ENCODE measurements at places on chromosomes 2 and 18. TPM values are rescaled to one million over a fixed set of nuclear protein-coding genes. Genes with fewer than 3 reads are reported as not detected.

The CFAP221 gene
- total RNA-seq: 3.9 TPM

DNA sequence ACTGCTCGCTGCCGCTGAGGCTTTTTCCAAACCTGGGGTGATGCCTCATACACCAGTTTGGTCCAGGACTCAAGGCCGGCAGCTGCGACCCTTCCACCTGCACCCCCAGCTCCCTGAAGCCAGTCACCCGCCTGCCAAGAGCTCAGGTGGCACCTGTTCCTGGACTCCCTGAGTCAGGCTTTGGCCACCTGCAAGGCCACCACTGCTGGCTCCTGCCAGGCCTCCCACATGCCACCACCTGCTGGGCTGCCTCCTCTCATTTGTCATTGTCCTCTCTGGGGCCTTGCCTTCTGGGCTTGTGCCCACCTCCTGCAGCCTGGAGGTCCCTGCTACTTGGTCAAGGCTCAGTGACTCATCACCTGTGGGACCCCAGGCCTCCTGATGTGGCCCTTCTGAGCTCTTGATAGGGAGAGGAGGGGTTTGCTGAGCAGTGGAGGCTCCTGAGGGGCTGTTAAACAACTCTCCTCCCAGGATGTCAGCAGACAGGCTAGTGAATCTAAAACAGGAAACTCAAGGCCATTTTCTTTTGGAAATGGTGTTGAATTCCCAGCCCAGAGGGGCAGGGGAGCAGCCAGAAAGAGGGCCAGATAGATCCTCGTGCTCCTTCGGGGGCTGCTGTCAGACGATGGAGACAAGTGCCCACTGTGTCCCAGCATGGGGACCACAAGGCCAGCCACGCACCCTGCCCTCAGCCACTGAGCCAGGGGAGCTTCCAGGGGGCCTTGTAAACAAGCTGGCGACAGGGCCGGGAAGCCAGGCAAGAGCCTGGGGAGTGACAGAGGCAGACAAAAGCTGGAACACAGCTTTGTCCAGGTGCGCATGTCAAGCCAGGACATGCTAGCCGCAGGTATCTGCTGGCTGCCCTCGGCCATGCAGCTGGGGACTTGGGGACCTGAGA, 416.8 kb downstream of the LRATD1 start:
- no peaks in the 10 kb centered on the region for H3K27me3 ChIP-seq
- H3K4me3 ChIP-seq: no peak overlapping the region
- H3K27ac ChIP-seq: no peak overlapping the region
- no peak for DNase-seq
- no peaks in the 10 kb centered on the region for H3K36me3 ChIP-seq

DNA sequence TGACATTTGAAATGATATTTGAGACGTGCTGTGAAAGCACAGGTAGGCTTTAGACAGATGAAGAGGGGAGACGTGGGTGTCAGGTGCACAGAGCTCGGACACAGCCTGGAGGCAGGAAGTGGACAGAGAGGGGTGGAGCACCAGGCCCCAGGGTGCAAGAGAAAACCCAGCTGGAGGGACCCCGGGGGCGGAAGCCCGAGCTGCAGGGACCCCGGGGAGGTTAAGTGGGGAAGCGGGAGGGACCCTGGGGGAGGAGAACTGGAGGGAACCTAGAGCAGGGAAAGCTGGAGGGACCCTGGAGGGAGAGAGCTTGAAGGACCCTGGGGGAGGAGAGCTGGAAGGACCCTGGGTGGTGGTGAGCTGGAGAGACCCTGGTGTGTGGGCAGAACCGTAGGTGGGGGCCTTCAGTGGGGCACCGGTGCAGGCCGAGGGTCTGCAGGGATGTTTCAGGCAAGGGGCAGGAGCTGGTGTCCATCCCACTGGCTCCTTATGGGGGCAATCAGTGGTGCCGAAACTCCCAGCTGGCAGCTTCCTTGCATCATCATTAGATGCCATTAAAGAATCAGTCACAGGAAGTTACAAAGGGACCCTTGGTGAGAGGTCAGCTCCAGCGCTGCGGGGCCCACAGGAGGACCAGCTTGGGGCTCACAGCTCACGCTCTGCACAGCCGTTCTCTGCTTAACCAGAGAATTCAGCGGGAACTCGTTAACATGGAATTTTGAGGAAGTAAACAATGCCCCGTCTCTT, 246.6 kb downstream of the EIPR1 start:
- H3K4me3 ChIP-seq: no peak overlapping the region
- H3K36me3 ChIP-seq: no peaks in the 10 kb centered on the region
- no peak for DNase-seq
- no peaks in the 10 kb centered on the region for H3K27me3 ChIP-seq
- H3K4me1 ChIP-seq: no peaks in the 10 kb centered on the region

GRCh38 chr18:6382963-6383362, 31.7 kb downstream of the L3MBTL4 start:
- no peaks in the 10 kb centered on the region for H3K27me3 ChIP-seq
- H3K36me3 ChIP-seq: no peaks in the 10 kb centered on the region
- H3K27ac ChIP-seq: no peak overlapping the region
- H3K4me3 ChIP-seq: no peak overlapping the region

- H3K27ac ChIP-seq: peak overlapping the region; percentile 53
- no peaks in the 10 kb centered on the region for H3K36me3 ChIP-seq
- no peaks in the 10 kb centered on the region for H3K27me3 ChIP-seq
- H3K4me1 ChIP-seq: peaks cover 31% of the 10 kb centered on the region
- no peak for DNase-seq
Measured at GRCh38 chr2:112032224-112032586, 22.9 kb upstream of the TMEM87B start.

DNA sequence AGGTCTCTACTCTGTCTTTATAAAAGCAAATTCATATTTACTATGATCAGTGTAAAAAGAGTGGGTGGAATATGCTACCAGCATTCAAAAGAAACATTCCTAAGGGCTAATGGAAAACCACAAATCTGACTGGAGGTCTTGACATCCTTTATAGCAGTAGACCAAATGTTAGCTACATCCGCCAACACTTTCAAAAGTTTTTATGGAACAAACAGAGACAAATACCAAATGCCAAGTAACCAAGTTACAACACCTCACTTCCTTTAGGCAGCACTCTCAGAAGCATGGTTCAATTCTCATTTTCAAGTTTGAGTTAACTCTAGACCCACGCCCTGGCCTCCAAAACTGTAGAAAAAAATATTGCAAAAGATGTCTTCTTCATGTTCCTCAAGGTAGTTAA, 78.3 kb upstream of the SETBP1 start:
- DNase-seq: no peak
- H3K4me3 ChIP-seq: no peak overlapping the region
- H3K4me1 ChIP-seq: peaks cover 17% of the 10 kb centered on the region
- no peaks in the 10 kb centered on the region for H3K27me3 ChIP-seq
- H3K36me3 ChIP-seq: no peaks in the 10 kb centered on the region

GRCh38 chr2:163407296-163407695, 328.5 kb downstream of the FIGN start:
- H3K4me1 ChIP-seq: no peaks in the 10 kb centered on the region
- no peak for DNase-seq
